Suprapubic skin (tissue), 4 donors: ENCODE measurements at places on chromosomes 4 and X. TPM values are rescaled to one million over a fixed set of nuclear protein-coding genes. Genes with fewer than 3 reads are reported as not detected.

GRCh38 chr4:112150920-112151319 is 5.7 kb downstream of the FAM241A start:
- H3K36me3 ChIP-seq, result no peaks in the 10 kb centered on the region

PPEF1 gene
- total RNA-seq, result not detected

DNA sequence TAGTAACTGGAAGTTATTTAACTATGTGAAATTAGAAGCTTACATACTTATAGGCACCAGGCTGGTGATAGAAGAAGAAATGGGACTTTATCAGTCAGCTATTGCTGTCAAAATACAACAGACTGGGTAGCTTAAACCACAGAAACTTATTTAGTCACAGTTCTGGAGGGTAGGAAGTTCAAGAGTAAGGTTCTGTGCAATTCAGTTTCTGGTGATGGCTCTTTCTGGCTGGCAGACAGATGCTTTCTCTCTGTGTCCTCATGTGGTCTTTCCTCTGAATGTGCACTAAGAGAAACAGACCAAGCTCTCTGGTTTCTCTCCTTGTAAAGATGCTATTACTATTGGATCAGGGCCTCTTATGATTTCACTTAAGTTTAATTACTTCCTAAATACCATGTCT is 92.1 kb upstream of the ANKRD50 start:
- DNase-seq, result no peak
- H3K27ac ChIP-seq, result peak overlapping the region; percentile 20
- H3K27me3 ChIP-seq, result no peaks in the 10 kb centered on the region
- H3K4me1 ChIP-seq, result no peaks in the 10 kb centered on the region

DNA sequence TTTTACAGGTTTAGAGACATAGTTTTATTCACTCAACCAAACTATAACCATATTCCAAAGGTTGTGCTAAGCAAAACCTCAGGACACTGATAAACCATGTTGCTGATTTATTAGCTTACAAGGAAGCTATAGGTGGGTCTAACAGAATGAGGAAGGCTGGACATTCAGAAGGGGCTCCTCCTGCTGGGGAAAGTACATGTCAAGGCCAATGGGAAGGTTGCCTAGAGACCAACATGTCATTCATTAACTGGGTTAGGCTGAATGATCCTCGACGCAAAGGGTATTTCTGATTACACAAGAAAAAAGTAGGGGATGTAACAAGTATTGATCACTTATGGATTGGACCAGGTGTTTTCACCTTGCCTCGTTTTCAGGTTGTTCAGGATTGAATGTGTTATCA is 30.3 kb downstream of the SLC10A6 start:
- no peak for DNase-seq
- H3K27ac ChIP-seq, result no peak overlapping the region
- H3K4me3 ChIP-seq, result no peak overlapping the region
- H3K4me1 ChIP-seq, result peaks cover 20% of the 10 kb centered on the region

MSANTD1 gene
- 0.72 TPM for total RNA-seq

DNA sequence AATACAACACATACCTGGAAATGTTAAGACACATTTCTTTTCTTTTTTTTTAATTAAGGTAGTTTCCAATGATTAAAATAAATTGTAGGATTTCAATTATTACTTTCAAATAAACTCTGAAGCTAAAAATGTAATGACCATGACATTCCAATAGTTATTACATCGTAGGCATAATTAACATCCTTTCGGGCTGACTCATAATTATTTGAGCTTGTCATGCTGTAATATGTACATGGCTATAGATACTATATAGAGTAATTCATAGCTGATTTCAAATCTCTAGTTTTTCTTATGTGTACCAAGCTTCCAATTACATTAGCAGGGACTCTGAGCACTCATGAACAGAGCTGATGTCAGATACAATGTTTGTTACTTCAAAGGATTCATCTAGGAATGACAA is 125.7 kb upstream of the GABRG1 start:
- DNase-seq, result no peak
- no peaks in the 10 kb centered on the region for H3K4me1 ChIP-seq
- no peaks in the 10 kb centered on the region for H3K27me3 ChIP-seq
- H3K27ac ChIP-seq, result no peak overlapping the region
- H3K36me3 ChIP-seq, result no peaks in the 10 kb centered on the region

ABCG2 gene
- 5.1 TPM for total RNA-seq

GRCh38 chr4:144648042-144648441 is 2.1 kb downstream of the HHIP start:
- no peak for DNase-seq
- H3K4me3 ChIP-seq, result no peak overlapping the region
- no peak overlapping the region for H3K27ac ChIP-seq
- H3K4me1 ChIP-seq, result peaks cover 24% of the 10 kb centered on the region

DNA sequence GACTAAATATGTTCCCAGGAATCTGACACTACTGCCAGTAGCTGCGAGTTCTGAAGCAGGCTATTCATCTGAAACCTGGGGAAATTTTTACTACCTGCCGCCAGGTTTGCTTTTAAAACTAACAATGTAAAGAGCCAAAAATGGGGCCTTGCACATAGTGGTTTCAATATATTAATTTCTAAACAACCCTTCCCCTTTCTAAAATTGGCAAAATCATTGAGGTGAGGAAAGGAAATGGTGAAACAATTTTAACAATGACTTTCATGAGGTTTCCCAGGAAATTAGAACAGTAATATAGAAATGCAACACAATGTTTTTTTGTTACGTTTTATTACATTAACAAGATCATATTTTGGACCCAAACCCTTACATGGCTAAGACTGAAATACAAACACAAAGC is 21.3 kb downstream of the FANCB start:
- DNase-seq, result no peak
- H3K27ac ChIP-seq, result no peak overlapping the region
- no peaks in the 10 kb centered on the region for H3K36me3 ChIP-seq
- H3K27me3 ChIP-seq, result no peaks in the 10 kb centered on the region
- no peak overlapping the region for H3K4me3 ChIP-seq

NEXMIF gene
- total RNA-seq, result 1.5 TPM

GRCh38 chr4:73612032-73612431 is 8.2 kb downstream of the RASSF6 start:
- no peaks in the 10 kb centered on the region for H3K36me3 ChIP-seq
- no peaks in the 10 kb centered on the region for H3K27me3 ChIP-seq
- H3K4me1 ChIP-seq, result peaks cover 11% of the 10 kb centered on the region
- DNase-seq, result no peak
- H3K27ac ChIP-seq, result no peak overlapping the region

RGN gene
- 0.29 TPM for total RNA-seq

DNA sequence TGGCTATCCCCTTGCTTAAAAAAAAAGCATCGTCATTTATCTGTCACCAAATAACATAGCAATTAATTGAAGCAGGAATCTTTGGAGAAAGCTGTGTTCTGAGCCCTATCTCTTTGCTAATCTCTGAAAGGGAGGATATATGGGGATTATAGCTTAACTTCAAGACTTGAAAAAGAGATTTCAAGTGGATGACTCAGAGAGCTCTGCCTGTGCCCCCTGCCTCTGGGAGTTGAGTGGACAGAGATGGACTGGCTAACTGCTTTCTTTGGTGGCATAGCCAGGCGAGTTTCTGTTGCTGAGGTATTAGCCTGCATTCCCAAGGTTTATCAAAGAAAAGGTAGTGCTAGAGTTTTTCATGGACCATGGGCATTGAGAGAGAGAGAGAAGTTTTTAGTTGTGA is 91.6 kb downstream of the DDIT4L start:
- H3K4me3 ChIP-seq, result no peak overlapping the region
- H3K4me1 ChIP-seq, result peaks cover 20% of the 10 kb centered on the region

DNA sequence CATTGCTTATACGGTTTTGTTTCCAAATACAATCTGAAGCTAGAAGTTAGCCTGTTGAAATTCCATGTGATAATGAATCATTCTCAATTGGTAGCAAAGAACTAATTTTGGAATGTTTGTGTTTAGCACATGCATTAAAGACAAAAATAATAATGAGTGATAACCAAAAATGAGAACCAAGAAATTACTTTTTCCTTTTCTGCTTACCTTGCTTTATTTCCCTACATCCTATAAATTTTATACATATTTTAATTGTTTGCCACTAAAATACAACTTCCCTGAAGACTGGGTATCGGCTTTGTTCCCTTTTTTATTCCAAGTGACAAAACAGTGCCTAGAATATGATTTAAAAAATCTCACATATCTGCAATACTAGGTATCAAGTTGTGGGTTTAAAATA is 203.8 kb upstream of the TACR3 start:
- no peaks in the 10 kb centered on the region for H3K36me3 ChIP-seq
- H3K4me1 ChIP-seq, result no peaks in the 10 kb centered on the region
- no peak for DNase-seq
- H3K27me3 ChIP-seq, result no peaks in the 10 kb centered on the region
- H3K27ac ChIP-seq, result no peak overlapping the region
- no peak overlapping the region for H3K4me3 ChIP-seq

DNA sequence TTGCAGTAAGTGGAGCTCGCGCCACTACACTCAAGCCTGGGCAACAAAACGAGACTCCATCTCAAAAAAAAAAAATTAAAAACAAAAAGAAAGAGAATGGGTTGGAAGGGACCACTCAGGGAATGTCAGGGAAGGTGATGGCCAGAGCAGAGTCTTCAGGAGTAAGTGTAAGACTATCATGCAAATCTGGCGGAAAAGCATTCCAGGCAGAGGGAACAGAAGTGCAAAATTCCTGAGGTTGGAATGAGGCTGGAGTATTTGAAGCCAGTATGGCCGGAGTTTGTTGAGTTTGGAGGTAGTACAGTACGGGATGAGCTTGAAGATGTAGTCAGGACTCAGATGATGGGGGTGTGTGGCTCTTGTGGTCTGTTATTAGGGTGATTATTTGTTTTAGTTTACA is 7.4 kb downstream of the GALNT7 start:
- no peaks in the 10 kb centered on the region for H3K36me3 ChIP-seq
- no peaks in the 10 kb centered on the region for H3K4me1 ChIP-seq
- H3K27ac ChIP-seq, result no peak overlapping the region
- DNase-seq, result no peak
- H3K27me3 ChIP-seq, result no peaks in the 10 kb centered on the region

HEPH gene
- 9.3 TPM for total RNA-seq

DNA sequence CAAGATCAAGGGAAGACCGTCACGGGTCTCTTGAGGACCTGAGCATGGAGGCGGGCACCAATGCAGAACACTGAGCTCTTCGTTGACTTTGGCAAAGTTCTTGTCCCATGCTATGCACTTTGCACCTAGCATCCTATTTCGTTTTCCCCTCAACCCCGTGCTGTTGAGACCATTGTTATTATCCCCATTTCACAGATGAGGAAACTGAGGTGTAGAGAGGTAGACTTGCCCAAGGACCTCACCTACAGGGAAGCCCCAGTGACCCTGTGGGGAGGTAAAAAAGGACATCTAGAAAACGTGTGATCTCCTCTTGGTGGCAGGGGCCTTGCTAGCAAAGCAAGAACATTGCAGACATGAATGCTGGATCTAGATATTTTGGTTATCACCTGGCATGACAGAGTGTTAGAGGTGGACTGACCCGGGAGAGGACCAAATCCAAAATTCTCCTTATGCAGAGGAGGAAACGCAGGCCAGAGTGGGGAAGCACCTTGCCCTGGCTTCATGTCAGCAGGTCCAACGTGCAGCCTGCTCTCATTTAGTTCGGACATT is 48.5 kb downstream of the SEPSECS start:
- H3K4me3 ChIP-seq, result no peak overlapping the region
- H3K36me3 ChIP-seq, result no peaks in the 10 kb centered on the region
- H3K27me3 ChIP-seq, result no peaks in the 10 kb centered on the region
- no peaks in the 10 kb centered on the region for H3K4me1 ChIP-seq

DNA sequence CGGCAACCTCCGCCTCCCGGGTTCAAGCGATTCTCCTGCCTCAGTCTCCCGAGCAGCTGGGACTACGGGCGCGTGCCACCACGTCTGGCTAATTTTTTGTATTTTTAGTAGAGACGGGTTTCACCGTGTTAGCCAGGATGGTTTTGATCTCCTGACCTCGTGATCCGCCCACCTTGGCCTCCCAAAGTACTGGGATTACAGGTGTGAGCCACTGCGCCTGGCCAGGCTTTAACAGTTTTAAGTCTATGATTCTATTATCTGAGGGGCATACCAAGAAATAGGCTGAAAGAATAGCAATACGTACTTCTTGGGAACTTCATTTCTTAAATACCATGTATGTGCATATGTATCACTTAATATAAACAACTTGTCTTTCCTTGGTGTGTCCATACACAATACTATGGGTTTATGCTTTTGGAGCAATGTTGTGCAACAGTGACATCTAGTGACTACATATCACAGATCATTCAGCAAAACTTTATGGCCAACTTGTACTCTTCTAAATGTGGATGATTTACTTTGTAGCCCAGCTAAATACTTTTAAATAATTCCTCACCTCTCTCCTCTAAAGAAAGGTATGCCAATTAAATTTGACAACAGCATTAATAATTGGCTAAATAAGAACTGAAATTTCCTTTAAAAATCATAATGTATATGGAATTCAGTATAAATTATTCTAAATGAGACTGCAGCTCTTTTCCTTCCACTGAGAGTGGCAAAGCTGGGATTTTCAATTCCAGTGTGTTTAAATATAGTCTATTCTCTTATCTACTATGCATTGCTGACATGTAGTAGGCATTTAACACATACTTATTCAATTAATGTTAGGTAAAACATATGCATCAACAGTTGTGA is 10.4 kb downstream of the SLC9B1 start:
- H3K27me3 ChIP-seq, result no peaks in the 10 kb centered on the region
- H3K27ac ChIP-seq, result no peak overlapping the region
- peaks cover 18% of the 10 kb centered on the region for H3K4me1 ChIP-seq
- no peak for DNase-seq
- no peak overlapping the region for H3K4me3 ChIP-seq
